ENCODE measurements at places on chromosomes 6 and 20.

DNA sequence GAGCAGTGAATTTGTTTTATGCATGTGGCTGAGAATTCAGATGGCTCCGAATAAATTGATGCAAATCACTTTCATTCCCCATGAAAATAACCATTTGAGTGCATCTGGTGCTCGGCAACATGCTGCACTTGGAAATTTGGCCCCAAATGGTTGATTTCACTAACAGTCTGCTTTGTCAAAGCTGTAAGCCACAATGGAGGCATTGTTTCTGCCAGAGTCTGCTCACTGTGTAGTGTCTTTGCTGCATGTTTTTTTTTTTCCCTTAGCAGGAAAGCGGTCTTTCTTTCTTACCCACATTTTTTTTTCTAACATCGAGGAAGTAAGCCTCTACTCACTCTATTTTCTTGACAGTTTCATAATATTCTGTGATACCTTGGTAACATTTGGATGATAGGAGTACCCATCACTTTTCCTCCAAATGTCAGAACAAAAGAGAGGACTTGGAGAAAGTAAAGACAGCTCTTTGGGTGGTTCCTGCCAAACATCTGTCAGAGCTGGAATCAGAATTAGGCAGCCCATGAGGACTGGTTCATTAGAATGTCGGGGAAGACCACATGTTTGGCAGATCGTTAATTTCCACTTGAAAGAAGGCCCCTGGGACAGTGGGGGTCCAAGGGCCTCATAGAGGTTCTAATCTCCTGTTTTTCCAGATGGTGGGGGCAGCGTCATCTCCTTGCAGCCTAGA lies 149.5 kb downstream of the DOK5 start:
- DNase-seq, result no peak

DNA sequence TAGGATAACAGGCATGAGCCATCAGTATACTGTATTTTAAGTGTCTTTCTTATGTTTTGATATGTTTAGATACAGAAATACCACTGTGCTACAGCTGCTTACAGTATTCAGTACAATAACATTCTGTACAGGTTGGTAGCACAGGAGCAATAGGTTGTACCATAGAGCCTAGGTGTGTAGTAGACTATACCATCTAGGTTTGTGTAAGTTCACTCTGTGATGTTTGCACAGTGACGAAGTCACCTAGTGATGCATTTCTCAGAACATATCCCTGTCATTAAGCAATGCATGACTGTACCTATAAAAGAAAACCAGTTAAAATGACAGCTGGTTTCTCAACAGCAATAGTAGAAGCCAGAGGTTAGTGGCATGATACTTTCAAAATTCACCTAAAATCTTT lies 3.0 kb upstream of the ZBTB24 start:
- DNase-seq, result no peak

DNA sequence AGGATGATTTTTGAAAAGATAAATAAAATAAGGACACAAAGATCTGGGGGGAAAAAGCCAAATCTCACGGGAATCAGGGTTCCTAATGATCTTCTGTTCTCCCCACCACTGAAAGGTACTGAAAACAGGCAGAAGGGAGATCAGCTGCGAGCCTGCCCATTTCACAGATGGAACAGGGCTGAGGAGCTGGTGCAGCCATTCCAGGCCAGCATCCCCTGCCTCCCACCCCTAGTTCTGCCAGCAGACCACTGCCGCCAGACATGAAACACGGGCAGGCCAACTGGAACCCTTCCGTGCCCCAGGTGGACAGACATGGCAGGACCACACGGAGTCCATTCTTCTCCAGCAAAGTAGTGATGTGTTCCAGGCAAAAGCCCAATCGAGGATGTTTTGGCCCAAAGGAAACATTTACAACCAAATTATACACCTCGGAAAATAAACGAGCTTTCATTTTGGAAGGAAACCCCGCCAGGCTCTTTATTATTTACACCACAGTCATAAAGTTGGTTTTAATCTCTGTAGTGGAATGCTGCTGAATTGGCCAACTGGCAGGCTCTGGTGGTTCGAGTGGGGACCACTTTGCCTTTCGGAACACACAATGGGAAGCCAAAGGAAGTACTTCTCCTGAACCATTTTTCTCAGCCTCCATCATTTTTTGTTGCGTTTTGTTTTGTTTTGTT lies 28.2 kb downstream of the ISM1 start:
- no peak for DNase-seq

- no peak for DNase-seq
Observed at GRCh38 chr20:2800521-2801285, at the start of gene CPXM1. CPXM1 (minus strand) TSS chr20:2800627; CDS start chr20:2800572, 55 bp downstream.

GRCh38 chr6:117677553-117678141 lies 2.4 kb downstream of the NUS1 start:
- DNase-seq, result no peak

GRCh38 chr6:90703336-90703735 lies 116.5 kb upstream of the MAP3K7 start:
- no peak for DNase-seq

GRCh38 chr20:57000441-57000968 lies 265.9 kb downstream of the BMP7 start:
- DNase-seq, result no peak

GRCh38 chr20:51023617-51024155 lies 779 bp upstream of the KCNG1 start:
- no peak for DNase-seq

- no peak for DNase-seq
Observed at GRCh38 chr6:163370464-163371117, 43.9 kb upstream of the QKI start.

- DNase-seq, result no peak
Observed at GRCh38 chr6:74631564-74631963, 574.3 kb downstream of the COL12A1 start.

DNA sequence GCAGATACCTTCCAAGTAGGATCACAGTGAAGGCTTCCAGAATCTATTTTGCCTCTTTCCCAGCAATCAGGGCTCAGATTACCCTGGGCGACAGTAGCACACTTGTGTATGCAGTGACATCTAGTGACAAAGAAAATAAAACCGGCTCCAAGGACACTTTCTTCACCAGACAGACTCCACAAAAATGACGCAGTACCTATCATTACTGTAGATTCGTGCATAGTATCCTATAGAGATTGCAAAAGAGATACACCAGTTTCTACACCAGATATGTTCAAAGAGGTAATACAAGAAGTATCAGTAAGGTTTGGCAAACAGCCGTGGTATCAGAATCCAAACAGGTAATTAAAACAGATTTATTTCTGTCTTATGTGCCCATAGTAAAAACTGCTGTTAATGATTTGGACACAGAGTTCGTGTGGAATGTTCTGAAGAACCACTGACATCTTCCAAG lies 600.4 kb upstream of the JAG1 start:
- no peak for DNase-seq

- no peak for DNase-seq
Observed at GRCh38 chr6:3263096-3263495, 4.3 kb downstream of the PSMG4 start.

GRCh38 chr6:89993411-89993810 lies 99.1 kb downstream of the GJA10 start:
- DNase-seq, result no peak

- DNase-seq, result no peak
Observed at GRCh38 chr20:16583474-16583873, 10.2 kb upstream of the KIF16B start.

DNA sequence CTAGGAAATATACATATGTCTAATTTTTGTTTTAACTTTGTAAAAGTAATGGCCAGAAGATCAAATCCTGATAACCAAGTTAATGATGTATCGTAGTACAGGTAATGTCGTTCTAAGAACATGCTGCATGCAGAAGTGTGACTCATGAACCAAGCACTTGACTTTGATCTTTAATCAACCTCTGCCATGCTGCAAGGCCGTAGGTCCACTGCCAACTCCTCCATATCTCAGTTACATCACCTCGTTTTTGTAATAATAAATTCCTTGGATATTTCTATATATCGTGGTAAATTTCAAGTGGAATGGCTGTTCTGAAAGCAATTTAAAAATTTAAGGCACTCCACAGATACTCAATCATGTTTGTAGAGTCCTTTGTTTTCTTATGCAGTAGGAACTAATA lies 771.7 kb downstream of the EPHA7 start:
- DNase-seq, result no peak

GRCh38 chr6:48747040-48747439 lies 636.0 kb upstream of the PTCHD4 start:
- DNase-seq, result no peak

- no peak for DNase-seq
Observed at GRCh38 chr20:19275630-19276071, 63.2 kb downstream of the SLC24A3 start.

All from NCI-H1436 treated with DMSO at 0.1 percent for 48 hours (cell line).